ENCODE measurements at places on chromosomes 1 and 21.

DNA sequence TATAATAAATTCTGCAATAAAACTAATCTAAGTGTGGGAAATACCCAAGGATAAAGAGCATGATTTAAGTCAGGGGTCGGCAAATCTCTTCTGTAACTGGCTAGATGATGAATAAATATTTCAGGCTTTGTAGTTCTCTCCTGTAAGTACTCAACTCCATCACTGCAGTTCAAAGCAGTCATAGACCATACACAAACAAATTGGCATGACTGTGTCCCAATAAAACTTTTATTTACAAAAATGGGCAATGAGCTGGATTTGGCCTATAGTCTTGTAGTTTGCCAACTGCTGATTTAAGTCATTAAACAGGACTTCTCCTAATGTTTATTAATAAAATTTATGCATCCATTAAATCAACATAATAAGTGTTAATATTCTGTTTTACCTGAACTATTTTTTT, 49.4 kb downstream of the EDEM3 start:
- DNase-seq = no peak

DNA sequence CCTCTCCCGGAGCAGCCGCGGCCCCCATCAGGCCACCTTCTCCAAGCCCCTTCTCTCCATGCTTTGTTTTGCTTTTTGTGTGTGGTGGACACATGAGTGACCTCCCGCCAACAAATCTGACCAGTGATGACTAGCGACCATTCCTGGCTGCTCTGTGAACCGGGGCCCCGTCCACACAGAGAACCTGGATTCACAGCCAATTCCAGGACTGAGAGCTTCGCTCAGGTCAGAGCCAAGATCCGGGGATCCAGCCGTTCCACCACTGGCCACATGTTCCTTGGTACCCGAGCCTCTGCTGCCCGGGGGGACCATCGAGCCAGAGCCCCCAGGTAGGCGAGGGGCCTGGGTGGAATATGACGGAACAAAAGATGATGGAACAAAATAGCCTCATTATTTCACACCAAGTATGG, 46.7 kb upstream of the COL18A1 start:
- DNase-seq = no peak

GRCh38 chr1:208201229-208201628, 43.0 kb downstream of the PLXNA2 start:
- peak; percentile 91 for DNase-seq

GRCh38 chr1:181317261-181317930, 165.9 kb upstream of the CACNA1E start:
- DNase-seq = no peak

DNA sequence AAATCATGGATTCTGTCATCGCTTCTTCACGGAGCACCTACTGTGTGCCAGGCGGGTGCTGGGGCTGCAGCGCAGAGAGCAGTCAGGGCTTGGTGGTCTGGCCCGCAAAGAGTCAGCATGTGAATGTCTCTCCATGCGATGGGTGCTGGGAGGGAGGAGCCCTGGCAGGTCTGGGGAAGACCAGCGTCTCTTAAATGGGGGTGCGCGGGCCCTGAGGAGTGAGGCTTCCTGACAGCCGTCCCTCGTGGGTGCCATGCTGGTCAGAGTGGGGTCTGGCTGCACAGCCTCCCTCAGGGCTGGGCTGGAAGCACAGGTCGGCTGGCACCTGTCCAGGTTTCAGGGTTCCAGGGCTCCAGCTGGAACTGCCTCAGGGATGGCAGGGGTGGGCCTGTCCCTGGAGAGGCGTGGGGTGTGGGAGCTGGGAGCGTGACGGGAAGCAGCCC, 18.5 kb downstream of the TP73 start:
- no peak for DNase-seq

GRCh38 chr1:97877307-97877706, 43.5 kb downstream of the DPYD start:
- no peak for DNase-seq

DNA sequence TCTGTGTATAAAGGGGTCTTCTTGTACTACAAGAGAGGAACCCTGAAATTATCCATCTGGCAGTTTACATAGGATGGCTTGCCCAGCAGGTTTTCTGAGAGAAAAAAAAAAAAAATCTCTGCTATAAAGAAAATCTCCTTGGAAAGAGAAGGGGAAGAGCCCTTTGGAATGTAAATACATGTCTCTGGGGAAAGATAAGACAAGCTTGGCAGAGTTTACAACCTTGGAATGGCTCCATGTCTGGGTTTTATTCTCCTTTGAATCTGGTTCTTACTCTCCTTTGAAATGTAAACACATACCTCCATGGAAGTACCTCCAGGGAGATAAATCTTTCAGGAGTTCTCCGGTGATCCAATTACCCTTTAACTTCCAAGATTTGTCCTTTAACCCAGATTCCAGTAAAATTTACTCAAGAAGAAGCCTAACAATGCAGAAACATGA, 45.1 kb upstream of the DNAH14 start:
- DNase-seq = no peak

DNA sequence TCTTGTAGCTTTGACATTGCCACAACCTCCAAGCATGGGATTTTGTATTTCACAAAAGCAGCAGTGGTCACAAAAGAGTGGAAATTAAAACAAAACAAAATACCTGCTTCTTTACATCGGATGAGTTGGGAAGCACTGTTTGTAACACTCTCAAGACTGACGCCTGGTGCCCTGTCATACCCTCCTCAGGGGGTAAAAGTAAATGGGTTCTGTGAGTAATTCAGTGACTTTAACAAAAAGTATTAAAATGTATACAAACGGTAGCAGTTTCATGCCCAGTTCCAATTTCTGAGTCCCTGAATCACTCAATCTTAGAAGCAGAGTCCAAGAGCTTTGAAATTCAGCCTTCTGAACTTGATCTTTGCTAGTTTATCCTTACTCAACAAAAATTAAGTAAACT, 152.5 kb downstream of the TIAM1 start:
- no peak for DNase-seq

DNA sequence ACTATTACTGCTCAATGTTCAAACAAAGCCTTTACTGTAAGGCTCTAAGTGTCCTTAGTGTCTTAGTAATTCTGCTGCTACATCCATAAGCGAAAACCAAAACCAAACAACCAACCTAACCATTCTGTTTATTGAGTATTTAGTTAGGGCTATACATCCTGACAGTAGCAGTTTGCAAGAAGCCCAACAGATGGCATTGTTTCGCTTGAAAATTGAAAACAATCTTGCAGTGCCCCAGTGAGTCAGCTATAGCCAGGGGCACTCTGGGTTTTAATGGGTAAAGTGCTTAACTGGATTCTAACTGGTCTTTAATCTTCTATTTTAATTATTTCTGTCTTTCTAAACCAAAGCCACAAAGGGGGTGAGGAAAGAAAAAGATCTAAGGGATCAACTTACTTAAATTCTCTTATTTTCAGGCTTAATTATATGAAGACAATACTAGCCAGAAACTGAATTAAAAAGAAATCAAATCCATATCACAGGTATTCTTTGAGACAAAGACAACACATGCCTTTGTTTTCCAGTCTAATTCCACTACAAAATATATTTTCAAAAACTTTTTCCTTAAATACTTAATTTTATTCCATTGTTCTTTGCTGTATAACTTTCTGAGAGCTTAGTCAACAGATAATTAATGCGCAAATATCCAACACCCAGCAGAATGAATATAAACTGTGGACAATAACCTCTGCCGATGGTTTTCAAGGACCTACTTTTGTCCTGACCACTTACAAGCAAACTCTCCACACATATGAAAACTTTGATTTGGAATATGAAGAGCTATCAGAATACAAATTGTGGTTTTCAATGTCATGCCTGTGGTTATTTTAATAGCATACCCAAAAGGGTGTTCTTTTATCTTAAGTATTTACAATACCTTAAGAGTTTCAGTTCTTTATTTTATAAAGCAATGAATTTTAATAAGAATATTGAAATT, 15.2 kb downstream of the POGZ start:
- DNase-seq = peak; percentile 78

- no peak for DNase-seq
These were observed 496.8 kb upstream of the ZRANB2 start for GRCh38 chr1:71577451-71578131.

- peak; percentile 82 for DNase-seq
These were observed 22.9 kb downstream of the SUSD4 start for GRCh38 chr1:223341121-223341520.

DNA sequence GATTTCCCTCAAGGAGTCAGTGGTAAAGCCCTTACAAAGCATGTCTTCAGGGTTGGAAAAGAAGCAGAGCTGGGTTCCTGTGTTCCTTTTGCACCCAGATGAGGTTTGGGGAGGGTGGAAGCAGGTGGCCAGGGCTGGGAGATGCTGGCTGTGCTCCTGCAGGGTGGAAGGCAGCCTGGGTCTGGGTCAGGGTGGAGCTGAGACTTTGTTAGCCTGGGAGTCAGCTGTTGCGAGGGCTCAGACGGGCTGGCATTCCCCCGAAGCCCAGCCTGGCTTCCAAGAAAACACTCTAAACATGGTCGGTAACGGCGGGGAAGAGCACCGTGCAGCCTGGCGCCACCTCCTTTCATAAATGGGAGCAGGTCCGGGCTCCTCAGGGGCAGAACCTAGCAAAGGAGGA, 43.7 kb upstream of the EPS8L3 start:
- DNase-seq = no peak

Data from cardiac muscle cell (in vitro differentiated cells and primary cell).